ENCODE measurements at places on chromosomes 11 and 22.
A peak's percentile ranks its signal among the peaks of the same experiment; 100 is the strongest.

DNA sequence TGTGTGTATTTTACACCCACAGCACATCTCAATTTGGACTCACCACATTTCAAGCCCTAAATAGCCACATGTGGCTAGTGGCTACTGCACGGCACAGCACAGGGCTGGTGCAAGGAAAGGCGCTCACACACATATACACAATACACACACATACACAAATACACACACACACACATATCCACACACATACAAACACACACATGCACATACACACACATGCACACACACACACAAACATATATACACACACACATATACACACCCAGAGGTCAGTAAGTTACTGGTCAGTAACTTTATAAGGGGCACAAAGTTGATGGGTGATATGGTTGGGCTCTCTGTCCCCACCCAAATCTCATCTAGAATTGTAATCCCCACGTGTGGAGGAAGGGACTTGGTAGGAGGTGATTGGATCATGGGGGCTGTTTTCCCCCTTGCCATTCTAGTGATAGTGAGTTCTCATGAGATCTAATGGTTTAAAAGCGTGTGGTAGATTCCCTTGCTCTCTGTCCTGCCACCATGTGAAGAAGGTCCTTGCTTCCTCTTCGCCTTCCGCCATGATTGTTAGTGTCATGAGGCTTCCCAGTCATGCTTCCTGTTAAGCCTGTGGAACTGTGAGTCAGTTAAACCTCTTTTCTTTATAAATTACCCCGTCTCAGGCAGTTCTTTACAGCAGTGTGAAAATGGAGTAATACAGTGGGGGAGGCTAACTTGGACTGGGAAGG lies 37.6 kb upstream of the DKK3 start:
- no peak for DNase-seq

GRCh38 chr22:25380122-25380747 lies 160.8 kb downstream of the CRYBB2 start:
- no peak for DNase-seq

DNA sequence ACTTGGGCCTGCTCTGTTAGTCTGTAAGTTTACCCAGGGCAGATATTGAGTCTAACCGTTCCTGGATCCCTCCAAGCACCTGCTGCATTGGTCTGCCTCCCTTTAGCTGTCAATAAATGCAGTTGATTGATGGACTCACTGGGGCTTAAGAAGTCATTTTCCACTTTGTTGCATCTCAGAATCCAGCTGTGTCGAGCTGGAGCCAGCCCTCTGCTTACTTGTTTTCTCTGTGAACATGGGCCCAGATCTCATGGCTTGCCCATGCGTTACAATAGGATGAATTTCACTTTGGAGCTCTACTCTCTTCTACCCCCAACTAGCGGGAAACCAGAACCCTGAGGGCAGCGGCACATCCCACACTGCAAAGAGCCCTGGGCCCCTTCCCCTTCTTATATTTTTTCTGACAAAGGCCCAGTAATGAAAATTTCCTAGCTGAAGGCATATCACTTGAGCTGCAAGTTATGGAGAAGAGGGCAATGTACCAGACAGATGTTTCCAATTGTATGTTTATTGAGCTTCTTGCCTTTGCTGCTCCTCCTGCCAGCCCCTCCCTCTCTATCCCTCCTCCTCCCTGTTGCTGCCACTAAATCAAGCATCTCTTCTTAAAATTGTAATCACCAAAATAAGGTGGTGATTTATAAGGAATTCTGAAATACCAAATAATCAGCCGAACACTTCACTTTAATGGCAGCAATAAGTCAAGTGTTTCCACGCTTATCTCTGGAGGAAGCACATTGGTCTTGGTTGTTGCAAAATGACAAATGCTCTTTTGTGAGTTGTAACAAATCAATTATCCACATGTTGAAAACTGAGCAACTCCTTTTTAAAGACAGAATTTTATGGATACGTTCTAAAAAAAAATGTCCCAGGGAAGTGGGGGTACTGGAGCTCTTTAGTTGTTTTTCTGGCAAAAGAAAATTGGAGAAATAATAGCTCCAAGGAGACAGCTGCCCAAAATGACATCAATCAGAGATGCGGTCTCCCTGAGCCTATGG lies 212.3 kb upstream of the ZBED5 start:
- no peak for DNase-seq

GRCh38 chr11:109298865-109299264 lies 123.1 kb upstream of the C11orf87 start:
- DNase-seq, result no peak

- no peak for DNase-seq
Measured at GRCh38 chr22:21677606-21678443, 12.0 kb downstream of the PPIL2 start.

- no peak for DNase-seq
Measured at GRCh38 chr11:5232821-5233220, 1.5 kb downstream of the HBD start.

DNA sequence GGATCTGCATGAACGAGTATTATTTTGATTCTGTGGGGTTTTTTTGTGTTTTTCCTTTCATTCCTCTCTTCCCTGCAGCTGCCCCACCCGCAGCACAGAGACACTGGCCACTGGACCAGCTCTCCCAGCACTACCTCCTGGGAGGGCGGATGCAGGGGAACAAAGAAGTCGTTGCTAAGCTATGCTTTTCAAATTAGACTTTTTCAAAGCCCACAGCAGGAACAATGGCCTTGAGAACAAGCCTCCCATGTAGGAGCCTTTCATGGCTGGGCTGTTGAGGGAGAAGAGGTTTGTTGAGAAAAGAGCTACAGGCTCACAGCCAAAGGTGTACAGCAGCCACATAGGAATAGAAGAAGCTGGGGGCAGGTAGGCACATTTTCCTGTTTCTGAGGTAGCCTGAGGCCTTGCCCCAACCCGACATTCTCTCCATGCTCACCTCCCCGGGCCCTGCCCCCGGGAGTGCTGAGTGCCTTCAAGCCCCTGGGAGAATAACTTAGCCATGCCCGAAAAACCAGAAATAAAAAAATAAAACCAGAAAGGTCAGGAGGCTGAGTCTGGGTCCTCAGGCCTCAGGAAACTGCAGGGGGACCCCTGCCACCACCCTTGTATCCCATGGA lies 20.5 kb upstream of the SYT12 start:
- no peak for DNase-seq

GRCh38 chr11:114260077-114260476 lies 36.1 kb upstream of the NNMT start:
- no peak for DNase-seq

DNA sequence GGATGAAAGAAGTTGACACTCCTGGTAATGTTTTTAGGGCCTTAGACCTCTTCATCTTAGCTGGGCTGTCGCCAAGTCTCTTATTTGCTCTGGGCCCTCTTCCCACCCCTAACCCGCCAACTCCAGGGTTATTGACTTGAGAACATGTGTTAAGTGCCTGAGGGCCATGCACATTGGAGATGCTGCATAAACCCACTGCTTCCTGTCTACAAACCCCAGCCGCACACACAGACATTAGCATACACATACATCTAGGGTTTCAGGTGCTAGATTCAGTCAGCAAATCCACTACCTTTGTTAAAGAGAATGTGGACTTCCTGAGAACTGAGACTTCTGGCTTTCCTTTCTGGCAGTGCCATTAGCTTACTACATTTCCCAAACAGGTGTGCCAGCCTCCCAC lies 817 bp downstream of the PANX3 start:
- DNase-seq, result peak; percentile 48

- DNase-seq, result no peak
Measured at GRCh38 chr22:34395370-34395769, 475.1 kb upstream of the LARGE1 start.

DNA sequence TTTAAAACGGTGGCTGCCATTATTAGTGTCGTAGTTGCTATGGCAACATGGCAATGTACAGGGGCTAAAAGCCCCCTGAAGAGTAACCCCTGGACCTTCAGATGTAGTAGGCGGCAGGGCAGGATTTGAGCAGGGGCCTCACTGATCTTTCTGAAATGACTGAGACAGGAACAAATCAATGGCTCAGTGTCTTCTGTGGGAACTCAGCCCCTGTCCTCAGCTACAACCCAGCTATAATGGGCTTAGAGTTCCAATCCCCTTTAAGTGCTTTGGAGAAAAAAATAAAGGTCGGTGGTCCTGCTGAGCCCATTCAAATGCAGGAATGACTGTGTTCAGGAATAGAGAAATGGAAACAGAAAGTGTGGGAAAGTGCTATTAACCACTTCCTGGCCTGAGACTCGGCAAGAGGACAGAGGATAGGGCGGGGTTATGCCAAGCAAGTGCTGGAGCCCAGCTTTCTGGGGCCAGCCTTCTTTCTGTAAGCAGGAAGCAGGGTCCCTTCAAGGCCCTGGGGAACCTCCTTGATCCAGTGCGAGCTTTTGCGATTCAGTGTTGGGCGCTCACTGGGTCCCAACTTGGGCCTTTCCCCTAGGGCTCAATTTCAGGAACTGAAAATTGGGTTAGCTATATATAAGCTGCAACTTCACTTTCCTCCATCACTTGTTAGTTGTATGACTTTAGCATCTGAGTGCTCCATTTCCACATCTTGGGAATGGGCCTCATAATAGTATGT lies 6.1 kb upstream of the CD82 start:
- peak; percentile 84 for DNase-seq

DNA sequence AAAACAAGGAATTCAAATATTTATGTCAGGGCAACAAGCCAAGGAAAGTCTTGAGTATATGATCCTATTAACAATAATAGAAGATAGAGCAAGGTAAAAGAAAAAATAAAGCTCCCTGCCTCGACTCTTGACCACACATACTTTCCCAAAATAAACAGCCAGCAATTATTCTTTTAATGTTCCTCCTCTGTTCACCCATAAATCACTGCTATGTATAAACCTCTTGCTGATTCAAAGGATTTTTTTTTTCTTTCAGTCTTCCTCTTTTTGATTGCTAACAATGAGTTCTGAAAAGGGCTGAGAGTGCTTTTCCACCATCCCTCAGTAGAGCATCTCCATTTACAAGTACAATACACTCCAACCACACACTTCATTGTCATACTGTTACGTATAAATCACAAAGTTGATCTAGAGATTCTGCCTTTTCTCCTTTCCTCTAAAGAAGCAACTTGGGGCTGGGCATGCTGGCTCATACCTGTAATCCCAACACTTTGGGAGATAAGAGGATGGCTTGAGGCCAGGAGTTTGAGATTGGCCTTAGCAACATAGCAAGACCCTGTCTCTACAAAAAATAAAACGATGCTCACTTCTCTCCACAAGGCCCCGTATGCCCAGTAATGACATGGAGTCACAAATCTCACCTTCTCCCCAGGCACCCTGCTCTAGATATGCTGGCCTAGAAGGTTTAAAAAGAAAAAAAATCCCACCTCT lies 24.0 kb downstream of the RAB30 start:
- no peak for DNase-seq

- DNase-seq, result no peak
Measured at GRCh38 chr11:120632579-120632978, 121.0 kb downstream of the GRIK4 start.

- DNase-seq, result no peak
Measured at GRCh38 chr22:42156598-42156997, 26.0 kb upstream of the CYP2D6 start.

DNA sequence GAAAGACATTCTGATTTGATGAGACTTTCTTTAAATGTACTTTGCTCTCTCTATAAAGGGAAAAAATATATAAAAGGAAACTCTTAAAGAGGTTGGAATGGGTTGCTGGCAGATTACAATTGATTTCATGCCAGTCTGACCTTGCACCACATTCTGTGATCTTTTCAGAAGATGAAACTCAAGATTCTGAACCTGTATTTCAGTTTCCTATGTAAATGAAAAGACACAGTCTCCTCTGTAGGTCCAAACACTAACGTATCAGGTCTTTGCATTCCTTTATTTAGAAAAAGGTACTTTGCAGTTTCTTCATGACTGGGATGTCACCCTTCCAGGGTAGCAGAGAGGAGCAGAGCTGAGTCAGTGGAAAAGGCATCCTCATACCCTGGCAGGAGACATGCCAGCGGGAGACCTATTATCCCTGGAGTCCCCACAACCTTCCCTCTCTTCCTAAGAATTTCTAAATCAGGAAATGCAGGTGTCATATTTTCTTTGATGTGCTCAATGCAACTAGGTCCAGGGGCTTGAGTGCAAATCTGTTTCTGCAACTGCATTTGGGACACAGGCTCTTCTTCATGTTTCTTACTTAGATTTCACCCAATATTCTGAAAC lies 282.6 kb downstream of the CADM1 start:
- DNase-seq, result no peak

GRCh38 chr11:2202071-2202899 lies 30.7 kb upstream of the TH start:
- no peak for DNase-seq

GRCh38 chr22:45067731-45068130 lies 57.9 kb upstream of the PHF21B start:
- DNase-seq, result no peak

DNA sequence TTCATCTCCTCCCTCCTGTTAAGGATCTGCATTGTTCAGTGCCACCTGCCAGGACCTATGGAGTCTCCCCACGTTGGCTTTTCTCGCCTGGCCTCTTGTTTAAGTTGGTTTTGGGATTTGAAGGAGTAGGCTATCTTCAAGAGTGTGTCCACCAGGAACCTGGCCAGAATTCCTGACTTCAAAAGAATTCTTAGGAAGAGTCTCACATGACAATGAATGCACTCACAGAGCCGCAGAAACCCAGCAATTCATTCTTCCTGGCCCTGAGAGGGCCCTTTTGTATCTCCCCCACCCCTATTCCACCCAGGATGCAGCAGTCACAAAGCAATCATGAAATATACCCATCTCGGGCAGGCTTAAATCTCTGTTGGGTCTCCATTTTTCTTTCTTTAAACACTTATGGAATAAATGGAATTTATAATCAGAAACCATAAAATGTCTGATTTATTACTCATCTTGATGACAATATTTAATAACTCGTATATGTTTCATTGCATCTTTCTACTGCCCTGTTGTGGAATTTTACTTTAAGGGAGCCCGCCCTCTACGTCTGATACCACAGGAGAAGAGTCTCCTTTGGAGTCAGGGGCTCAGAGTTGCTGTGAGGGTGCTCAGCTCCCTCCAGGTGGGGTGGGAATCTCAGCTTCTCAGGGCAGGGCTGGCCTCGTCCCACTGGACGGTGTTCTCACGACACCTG lies 507.0 kb downstream of the NTM start:
- DNase-seq, result no peak

DNA sequence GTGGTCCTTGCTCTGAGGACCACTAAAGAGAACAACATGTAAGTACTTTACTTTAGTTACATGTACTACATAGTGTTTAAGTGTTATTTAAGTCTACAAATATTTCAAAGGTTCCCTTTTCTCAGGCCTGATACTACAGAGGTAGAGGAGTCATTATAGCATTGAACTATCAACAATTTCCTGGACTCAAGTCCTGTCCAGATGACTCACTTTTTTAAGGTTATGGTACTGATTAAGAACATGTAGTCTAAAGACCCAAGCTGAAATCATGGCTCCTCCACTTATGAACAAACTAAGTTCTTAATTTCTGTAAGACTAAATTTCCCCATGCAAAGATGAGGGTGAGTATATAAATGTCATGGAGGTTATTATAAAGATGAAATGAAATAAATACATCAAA lies 74.7 kb downstream of the NARS2 start:
- no peak for DNase-seq

DNA sequence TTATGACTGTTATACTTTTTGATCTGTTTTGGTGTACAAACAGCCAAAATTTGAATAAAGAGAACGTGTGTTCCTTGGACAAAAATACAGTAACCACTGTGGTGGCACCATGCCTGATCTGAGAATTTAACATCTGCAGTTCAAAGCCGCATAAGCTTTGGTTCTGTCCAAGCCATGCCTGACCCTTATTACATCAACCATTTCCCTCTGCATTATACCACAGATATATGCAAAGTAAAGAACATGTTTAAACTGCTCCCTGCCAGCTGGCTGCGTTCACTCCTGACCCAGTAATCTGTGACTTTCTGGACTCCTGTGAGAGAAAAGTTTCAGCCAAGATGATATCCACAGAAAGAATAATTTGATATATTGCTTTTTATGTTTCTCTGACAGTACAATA lies 890.5 kb upstream of the ANO3 start:
- no peak for DNase-seq

All from CD4-positive, CD25-positive, alpha-beta regulatory T cell (primary cell).